Osteoblast (primary cell): ENCODE measurements at places on chromosomes 4 and X. TPM values are rescaled to one million over a fixed set of nuclear protein-coding genes. Genes with fewer than 3 reads are reported as not detected.
A peak's percentile ranks its signal among the peaks of the same experiment; 100 is the strongest.

MID1IP1 gene
- total RNA-seq: 125 and 127 TPM in 2 replicates

- H3K36me3 ChIP-seq: no peaks in the 10 kb centered on the region
- H3K4me3 ChIP-seq: no peak overlapping the region
- no peak for DNase-seq
- no peaks in the 10 kb centered on the region for H3K4me1 ChIP-seq
- no peak overlapping the region for H3K27ac ChIP-seq
- no peaks in the 10 kb centered on the region for H3K27me3 ChIP-seq
Measured at GRCh38 chr4:164461901-164462300, 292.0 kb upstream of the SMIM31 start.

GRCh38 chr4:37383579-37384229 lies 139.2 kb downstream of the NWD2 start:
- H3K4me3 ChIP-seq: no peak overlapping the region
- H3K27ac ChIP-seq: no peak overlapping the region
- no peaks in the 10 kb centered on the region for H3K27me3 ChIP-seq
- no peak for DNase-seq

BEND4 gene
- not detected in 2 replicates for total RNA-seq

- H3K4me3 ChIP-seq: no peak overlapping the region
- DNase-seq: no peak
- no peaks in the 10 kb centered on the region for H3K4me1 ChIP-seq
- H3K36me3 ChIP-seq: no peaks in the 10 kb centered on the region
Measured at GRCh38 chrX:50117476-50117875, 83.3 kb downstream of the AKAP4 start.

- peaks cover 7% of the 10 kb centered on the region for H3K27me3 ChIP-seq
- DNase-seq: no peak
- H3K36me3 ChIP-seq: no peaks in the 10 kb centered on the region
- peak overlapping the region; percentile 64 for H3K27ac ChIP-seq
- H3K4me3 ChIP-seq: no peak overlapping the region
- H3K4me1 ChIP-seq: peaks cover 19% of the 10 kb centered on the region
Measured at GRCh38 chrX:41541386-41541785, 94.2 kb downstream of the NYX start.

DNA sequence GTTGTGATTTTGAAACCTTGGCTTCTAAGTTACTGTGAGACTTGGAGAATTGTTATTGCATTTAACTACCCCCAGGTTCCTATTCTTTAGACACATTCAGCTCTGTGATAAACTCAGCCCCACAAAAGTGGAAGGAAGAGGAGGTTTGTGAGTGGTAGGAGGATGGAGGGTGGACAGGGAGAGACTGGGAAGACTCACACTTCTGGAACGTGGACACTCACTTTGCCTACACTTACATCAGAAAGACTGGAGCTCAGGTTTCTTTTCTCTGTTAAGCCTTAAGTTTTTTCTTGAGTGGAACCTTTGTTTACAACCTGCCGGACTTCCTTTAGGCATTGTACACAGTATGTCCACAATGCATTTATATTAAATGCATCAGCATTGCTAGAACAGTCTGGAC lies 99.0 kb downstream of the AREG start:
- H3K36me3 ChIP-seq: no peaks in the 10 kb centered on the region
- no peak for DNase-seq
- no peak overlapping the region for H3K4me3 ChIP-seq
- H3K27ac ChIP-seq: peak overlapping the region; percentile 27
- H3K4me1 ChIP-seq: peaks cover 27% of the 10 kb centered on the region

GRCh38 chrX:103376979-103377324 lies 614 bp downstream of the BEX3 start:
- H3K4me3 ChIP-seq: peak overlapping the region; percentile 78
- peak overlapping the region; percentile 72 for H3K27ac ChIP-seq
- H3K4me1 ChIP-seq: peaks cover 5% of the 10 kb centered on the region
- H3K27me3 ChIP-seq: no peaks in the 10 kb centered on the region
- DNase-seq: no peak

DNA sequence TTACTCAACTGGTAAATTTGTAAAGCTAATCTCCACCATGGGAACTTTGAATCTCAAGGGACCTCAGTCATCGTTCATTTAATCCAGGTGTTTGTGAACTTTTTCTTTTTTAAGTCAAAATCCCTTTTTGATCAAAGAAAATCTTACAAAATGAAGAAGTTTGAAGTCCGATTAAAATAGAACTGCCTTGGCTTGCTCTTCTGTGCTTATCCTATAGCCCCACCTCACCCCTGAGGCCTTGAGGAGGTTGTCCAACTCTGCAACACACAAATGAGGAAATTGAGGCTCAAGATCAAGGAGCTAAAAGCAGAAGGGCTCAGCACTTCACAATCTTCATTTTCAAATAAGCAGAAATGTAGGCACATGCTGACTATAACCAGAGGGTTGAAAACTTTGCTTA lies 240.3 kb upstream of the SFRP2 start:
- no peaks in the 10 kb centered on the region for H3K36me3 ChIP-seq
- no peaks in the 10 kb centered on the region for H3K27me3 ChIP-seq
- no peaks in the 10 kb centered on the region for H3K4me1 ChIP-seq
- DNase-seq: no peak
- H3K4me3 ChIP-seq: no peak overlapping the region
- H3K27ac ChIP-seq: no peak overlapping the region

HAUS7 gene
- total RNA-seq: 8.3 and 14.1 TPM in 2 replicates

ZCCHC18 gene
- 0.29 and 1.1 TPM in 2 replicates for total RNA-seq

GRCh38 chr4:98648602-98649001 lies 9.8 kb downstream of the TSPAN5 start:
- H3K36me3 ChIP-seq: no peaks in the 10 kb centered on the region
- DNase-seq: no peak
- peaks cover 42% of the 10 kb centered on the region for H3K4me1 ChIP-seq
- H3K4me3 ChIP-seq: peak overlapping the region; percentile 36

- H3K27ac ChIP-seq: no peak overlapping the region
- H3K36me3 ChIP-seq: no peaks in the 10 kb centered on the region
Measured at GRCh38 chrX:1295550-1295949, 26.9 kb downstream of the CSF2RA start.

SSX2B gene
- not detected in 2 replicates for total RNA-seq

CFAP99 gene
- under 0.01 TPM in 2 replicates for total RNA-seq

DNA sequence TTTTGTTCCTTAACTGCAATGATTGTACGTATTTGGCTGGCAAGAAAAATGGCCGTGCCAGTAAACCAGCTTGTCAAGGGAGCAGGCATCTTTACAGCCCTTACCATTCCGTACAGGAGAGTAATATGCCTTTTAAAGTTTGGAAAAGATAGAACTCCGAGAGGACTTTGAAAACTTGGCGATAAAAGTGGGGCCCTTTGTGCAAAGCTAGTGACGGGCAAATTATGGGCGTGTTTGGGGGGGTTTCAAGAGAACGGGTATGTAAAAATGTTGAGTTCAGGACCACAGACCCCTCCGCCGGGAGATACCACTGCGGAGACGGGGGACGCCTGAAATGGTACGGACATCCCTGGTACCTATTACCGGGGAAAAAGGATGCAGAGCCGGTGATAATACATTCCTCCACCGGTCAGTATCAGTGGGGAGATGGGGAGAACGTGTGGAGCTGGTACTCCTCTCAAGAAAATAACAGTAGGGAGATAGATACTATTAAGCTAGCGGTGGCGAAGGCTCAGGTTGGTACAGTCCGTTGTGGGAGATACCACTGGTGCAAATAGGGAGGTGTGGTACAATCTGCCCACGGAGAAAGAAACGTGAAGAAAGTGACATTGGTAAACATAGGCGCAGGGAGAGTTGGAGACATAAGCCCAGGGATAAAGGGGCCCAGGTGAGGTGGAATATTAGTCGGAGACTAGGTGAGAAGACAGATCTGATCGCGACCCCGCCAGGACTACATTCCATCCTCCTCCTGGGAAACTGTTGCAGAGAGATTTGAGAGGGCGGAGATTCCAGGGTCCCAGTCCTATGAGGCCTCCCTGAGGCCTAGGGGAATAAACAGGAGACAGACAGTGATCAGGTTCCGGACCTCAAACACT lies 14.5 kb downstream of the SPACA5 start:
- peak overlapping the region; percentile 83 for H3K4me3 ChIP-seq
- H3K4me1 ChIP-seq: no peaks in the 10 kb centered on the region
- no peaks in the 10 kb centered on the region for H3K27me3 ChIP-seq
- peak; percentile 93 for DNase-seq
- H3K36me3 ChIP-seq: no peaks in the 10 kb centered on the region

- H3K27ac ChIP-seq: no peak overlapping the region
- H3K36me3 ChIP-seq: no peaks in the 10 kb centered on the region
- H3K27me3 ChIP-seq: no peaks in the 10 kb centered on the region
- no peak for DNase-seq
- no peak overlapping the region for H3K4me3 ChIP-seq
Measured at GRCh38 chr4:73421708-73422457, 14.1 kb upstream of the AFP start.

DNA sequence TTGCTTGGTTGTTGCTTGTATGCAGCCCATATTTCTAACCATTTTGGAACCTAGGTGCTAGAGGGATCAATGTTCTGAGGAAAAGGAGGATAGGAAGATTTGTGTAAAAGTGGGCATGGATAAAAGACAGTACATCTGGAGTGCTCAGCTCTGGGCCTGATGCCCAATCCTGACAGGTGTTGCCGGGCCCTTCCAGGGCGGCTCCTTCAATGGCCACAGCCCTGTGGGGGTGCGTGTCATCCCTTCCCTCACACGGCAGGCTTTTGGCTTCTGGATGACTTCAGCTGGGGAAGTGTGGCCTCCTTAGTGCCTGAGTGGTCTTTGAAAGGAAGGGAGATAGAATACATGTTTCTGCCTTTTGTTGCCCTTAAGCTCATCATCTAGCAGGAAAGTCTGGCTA lies 47.2 kb downstream of the NELFA start:
- no peak overlapping the region for H3K4me3 ChIP-seq
- DNase-seq: no peak
- H3K27ac ChIP-seq: no peak overlapping the region

NHS gene
- 10.5 and 16.8 TPM in 2 replicates for total RNA-seq

CT83 gene
- total RNA-seq: not detected in 2 replicates

DNA sequence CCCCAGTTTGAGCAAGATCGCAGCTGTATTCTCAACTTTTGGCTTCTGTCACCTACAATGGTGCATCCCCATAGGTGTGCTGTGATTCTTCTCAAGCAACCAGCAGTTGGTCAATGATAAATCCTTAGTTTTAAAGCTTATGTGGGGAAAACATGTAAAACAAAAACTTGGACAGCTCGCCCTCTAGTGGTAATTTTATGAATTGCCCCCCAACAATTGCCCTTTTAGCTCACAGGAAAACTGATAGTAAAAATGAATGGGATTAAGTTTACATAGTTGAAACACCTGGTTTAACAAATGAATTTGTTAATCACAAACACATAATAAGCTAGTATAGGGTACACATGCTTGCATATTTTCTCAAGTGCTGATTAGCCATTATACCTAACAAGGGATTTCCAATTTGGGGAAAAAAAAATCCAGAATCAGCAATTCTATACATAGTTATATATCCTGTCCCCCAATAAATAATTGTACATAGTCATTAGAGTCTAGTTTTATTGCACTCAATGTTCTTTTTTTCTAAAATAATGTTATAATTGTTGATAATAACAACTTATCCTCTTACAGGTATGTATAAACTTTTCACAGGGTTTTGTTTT lies 30.1 kb downstream of the TEX13A start:
- H3K4me1 ChIP-seq: no peaks in the 10 kb centered on the region
- H3K27me3 ChIP-seq: no peaks in the 10 kb centered on the region
- no peak overlapping the region for H3K27ac ChIP-seq
- no peak overlapping the region for H3K4me3 ChIP-seq
- DNase-seq: no peak

RHOXF2 gene
- under 0.01 TPM in 1 of 2 replicates, not detected in the other for total RNA-seq

HEPH gene
- total RNA-seq: 63.0 and 64.5 TPM in 2 replicates

- no peak overlapping the region for H3K4me3 ChIP-seq
- no peaks in the 10 kb centered on the region for H3K36me3 ChIP-seq
- H3K4me1 ChIP-seq: peaks cover 38% of the 10 kb centered on the region
- H3K27me3 ChIP-seq: no peaks in the 10 kb centered on the region
- no peak for DNase-seq
Measured at GRCh38 chr4:73901031-73901430, 31.8 kb downstream of the CXCL1 start.

DNA sequence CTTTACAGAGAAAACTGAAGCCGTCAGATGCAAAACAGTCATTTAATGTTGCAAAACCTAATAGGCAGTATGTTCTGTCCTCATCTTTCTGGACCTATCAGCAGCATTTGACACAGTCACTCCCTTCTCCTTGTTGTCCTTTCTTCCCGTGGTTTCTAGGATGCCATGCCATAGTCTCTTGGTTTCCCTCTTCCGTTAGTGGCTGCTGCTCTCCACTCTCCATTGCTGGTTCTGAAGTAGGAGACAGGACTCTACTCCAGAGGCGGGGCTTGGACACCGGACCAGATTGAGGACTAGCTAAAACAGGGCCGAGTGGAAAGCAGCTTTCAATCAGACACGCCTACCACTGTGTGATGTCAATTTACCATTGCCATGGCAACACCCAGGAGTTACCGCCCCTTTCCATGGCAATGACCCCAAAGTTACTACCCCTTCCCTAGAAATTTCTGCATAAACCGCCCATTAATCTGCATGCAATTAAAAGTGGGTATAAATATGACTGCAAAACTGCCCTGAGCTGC lies 88.8 kb upstream of the CCDC160 start:
- no peak for DNase-seq
- H3K27ac ChIP-seq: no peak overlapping the region
- peak overlapping the region; percentile 52 for H3K4me3 ChIP-seq
- H3K4me1 ChIP-seq: no peaks in the 10 kb centered on the region
- H3K27me3 ChIP-seq: peaks cover 3% of the 10 kb centered on the region

DNA sequence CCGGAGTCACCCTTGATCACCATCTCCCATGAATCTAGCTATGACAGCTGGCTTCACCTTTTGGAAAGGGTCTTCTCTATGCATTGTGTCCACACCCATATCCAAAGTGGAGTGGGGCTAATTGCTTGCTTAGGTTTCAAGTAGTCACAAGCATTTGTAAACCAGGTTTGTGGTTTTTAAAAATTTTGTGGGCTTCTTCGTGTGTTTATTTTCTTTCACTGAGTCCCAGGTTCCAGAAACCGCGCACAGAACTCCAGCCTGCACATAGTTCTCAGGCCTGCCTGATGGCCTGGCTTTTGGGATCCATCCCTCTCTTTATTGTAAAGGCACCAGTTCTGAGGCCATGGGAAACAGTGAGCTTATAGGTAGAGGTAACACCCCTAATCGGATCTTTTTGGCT lies 70.2 kb upstream of the TLR3 start:
- H3K27me3 ChIP-seq: no peaks in the 10 kb centered on the region
- no peak overlapping the region for H3K27ac ChIP-seq
- H3K4me3 ChIP-seq: no peak overlapping the region
- DNase-seq: no peak
- H3K36me3 ChIP-seq: no peaks in the 10 kb centered on the region

- H3K4me1 ChIP-seq: peaks cover 12% of the 10 kb centered on the region
- no peak overlapping the region for H3K4me3 ChIP-seq
- H3K36me3 ChIP-seq: no peaks in the 10 kb centered on the region
- H3K27me3 ChIP-seq: no peaks in the 10 kb centered on the region
Measured at GRCh38 chr4:147198411-147199051, 252.9 kb upstream of the TTC29 start.
